ENCODE measurements at places on chromosomes 6 and 20.

- DNase-seq, result no peak
Measured at GRCh38 chr6:144214622-144215401, 64.5 kb downstream of the STX11 start.

DNA sequence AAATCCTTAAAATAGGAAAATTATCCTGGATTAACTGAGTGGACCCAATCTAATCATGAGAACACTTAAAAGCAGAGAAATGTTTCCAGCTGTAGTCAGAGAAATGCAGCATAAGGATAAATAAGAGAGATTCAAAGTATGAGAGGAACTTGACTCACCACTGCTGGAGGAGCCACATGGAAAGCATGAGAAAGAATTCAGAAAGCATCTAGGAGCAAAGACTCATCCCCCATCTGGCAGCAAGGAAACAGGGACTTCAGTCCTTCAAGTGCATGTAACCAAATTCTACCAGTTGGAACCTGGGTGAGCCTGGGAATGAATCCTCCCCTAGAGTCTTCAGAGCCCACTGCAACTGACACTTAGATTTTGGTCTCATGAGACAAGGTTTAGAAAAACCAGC is 33.7 kb downstream of the RNF146 start:
- DNase-seq, result no peak

GRCh38 chr20:62792940-62793756 is 3.1 kb upstream of the MRGBP start:
- no peak for DNase-seq

- no peak for DNase-seq
Measured at GRCh38 chr20:61940491-61940890, 125.2 kb downstream of the TAF4 start.

- DNase-seq, result no peak
Measured at GRCh38 chr20:35312318-35312717, 20.1 kb upstream of the FAM83C start.

DNA sequence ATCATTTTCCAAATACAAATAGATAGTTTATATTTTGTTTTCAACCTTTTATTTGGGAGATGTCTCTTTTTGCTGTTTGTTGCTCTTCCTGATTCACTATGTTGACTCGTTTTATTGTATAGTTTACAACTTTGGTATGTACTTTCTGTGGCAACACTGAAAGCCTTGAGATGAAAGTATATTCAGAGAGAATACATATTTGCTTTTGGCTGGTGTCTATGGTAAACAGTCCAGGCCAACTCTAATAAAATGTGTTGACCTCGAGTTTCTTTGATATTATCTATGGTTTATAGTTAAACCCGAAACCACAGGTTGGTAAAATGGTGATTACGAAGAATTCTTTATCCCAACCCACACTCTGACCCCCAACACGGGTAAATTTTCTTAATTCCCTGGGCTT is 919.6 kb upstream of the MAP3K7 start:
- no peak for DNase-seq

DNA sequence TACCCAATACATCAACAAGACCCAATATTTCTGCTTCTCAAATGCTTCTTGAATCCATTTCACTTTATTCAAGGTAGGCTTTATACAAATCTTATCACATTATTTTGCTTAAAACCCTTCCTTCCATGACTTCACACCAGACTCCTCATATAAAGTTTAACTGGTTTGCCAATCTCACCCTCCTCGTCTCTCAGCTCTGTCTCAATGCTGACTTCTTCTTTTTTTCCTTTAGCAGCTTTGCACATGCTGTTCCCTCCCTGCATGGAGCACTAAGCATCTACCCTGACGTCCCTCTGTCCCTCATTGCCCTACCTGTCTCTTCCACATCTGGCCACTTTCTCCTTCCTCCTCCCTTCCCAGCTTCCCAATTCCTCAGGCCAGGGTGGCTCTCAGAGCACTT is 31.4 kb downstream of the KCNK17 start:
- no peak for DNase-seq

DNA sequence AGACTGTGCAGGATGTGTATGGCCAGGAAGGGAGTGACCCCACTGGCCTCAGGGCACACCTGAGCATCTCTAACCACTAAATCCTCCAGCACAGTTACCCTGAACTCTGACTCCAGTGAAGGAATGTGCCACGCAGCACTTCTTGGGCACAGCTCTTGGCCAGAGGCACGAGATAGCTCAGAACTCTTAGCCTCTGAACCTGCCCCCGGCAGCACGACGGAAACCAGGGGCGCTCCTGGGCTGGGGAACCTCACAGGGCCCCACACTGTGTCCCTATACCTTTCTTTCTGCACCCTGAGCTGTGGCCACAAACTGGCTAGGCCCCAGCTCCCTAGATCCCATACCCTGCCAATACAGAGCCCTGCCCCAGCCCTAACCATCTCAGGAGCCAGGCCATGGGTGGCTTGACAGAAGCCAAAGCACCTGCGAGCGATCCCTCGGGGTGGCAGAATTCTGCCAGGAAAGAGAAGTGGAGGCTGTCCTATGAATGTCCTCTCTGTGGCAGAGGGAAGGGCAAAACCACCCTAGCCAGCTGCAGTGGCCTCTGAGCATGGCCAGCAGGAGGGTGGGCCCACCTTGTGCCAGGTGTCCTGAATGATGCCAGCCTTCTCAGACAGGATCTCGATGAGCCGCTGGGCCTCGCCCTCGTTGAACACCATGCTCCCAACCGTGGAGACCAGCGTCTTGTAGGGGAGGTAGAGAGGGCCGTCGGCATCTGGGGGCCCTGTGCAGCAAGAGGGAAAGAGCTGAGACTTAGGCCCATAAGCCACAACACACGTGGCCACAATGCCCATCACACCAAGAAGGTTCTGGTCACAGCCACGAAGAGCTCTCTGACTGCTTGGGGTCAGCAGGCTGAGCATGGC is 39.4 kb downstream of the RRBP1 start:
- no peak for DNase-seq

DNA sequence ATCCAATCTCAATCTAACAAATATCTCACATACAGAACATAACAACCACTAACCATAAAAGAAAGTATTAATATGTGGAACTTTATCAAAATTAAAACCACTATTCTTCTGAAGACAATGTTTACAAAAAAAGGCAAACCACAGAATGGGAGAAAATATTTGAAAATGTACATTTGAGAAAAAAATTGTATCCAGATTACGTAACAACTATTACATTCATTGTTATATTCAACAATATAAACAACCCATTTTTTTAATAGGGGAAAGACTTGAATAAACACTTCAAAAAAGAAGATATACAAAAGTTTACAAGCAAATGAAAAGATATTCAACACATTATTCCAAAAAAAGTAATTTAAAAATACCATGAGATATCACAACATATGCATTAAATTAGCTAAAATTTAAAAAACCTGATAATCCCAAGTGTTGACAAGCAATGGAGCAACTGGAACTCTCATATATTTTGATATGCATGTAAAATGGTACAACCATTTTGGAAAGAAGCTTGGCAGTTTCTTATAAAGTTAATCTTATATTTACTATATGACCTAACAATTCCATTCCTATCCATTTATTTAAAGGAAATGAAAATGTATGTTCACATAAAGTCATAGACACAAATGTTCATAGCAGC is 124.3 kb upstream of the CDYL start:
- DNase-seq, result no peak

DNA sequence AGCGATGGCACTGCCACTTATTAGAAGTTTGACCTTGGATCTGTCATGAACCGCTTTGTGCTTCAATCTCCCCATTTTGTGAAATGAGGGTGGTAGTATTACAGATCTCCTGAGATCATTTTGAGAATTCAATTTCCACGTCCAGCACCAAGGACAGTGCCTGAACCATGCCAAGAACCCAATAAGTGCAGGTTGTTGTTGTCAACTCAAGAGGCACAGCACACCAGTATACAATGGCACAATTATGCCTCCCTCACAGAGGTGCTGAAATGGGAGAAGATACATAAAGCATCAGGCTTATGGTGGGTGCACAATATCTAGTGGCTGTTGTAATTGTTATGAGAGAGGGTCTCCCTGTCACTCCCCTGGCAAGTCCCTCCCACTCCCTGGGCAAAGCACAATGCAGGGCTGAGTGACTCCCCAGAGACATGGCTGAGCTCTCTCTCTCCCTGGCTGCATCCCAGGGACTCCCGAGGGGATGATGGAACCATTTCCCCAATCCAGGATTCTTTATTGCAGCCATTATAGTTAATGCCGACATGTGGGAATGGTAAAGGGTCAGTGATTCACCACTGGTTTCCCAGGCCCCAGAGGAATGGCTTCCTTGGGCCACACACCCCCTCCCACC is 78.7 kb downstream of the CDH22 start:
- no peak for DNase-seq

- no peak for DNase-seq
Measured at GRCh38 chr6:95767897-95768463, 190.6 kb downstream of the MANEA start.

GRCh38 chr6:104123227-104123626 is 736.5 kb downstream of the HACE1 start:
- no peak for DNase-seq

DNA sequence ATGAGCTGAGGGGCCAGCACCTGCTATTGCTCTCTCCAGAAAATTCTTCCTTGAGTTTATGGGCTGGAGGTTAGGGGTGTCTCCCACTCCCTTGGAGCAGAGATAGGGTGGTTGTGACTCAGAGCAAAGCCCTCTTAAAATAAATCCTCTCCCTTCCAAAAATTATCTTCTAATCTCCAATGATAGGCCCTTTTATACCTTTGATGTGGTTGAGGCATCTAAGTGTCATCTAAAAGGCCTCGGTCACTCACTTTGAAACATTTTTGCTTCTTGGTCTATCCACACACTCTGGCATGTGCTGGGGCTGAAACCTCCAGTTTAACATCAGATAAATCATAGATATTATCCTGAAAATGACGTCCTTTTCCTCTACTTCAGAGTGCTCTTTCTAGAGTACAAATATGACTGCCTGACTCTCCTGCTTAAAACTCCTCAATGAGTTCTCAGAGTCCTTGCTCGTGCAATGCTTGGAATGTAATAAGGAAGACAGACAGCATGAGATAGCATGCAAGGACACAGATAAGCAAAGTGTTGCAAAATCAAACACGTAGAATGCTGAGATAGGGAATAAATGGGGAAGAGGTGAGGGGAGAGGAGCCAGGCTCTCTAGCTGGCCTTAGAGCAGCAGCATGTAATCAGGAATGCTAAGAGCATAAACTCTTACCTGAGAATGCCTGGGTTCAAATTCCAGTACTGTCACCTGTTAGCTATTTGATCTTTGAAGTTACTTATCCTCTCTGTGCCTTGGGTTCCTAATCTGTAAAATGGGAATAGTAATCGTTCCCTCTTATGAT is 374.1 kb upstream of the CITED2 start:
- no peak for DNase-seq

DNA sequence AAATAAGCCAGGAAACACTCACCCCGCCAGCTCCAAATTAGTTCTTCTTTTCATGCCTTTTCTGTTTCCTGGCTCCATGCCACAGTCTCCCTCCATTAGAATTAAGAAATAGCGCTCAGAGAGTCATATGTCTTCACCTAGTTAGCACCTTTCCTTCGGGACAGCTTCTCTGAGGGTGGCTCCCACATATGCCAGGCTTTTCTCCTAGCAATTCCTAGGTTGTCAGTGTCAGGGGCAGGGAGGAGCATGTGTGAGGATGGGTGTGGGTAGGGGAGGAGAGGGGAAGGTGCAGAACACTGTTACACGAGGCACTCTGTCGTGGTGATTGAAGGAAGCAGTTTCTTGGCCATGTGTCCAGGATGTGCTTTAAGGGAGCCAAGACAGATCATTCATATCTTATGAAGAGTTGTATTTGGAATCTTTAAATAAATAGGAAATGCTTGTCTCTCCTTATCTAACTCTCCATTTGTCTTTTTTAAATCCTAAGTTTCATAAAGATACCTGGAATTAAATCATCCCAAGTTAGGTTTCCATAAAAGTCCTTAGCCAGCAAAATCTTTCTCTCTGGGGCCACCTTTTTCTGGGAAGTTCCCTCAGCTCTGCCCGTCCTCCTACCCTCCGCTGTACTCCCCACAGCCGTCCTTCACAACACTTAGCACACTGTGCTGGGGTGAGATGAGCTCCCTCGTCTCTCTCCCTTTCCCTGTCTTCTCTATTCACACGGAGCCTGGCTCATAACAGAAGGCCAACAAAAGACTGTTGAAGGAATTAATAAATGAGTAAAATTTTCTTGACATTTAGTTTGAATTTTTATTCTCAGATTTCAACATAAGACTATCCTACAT is 361.0 kb downstream of the CD83 start:
- DNase-seq, result peak; percentile 58

DNA sequence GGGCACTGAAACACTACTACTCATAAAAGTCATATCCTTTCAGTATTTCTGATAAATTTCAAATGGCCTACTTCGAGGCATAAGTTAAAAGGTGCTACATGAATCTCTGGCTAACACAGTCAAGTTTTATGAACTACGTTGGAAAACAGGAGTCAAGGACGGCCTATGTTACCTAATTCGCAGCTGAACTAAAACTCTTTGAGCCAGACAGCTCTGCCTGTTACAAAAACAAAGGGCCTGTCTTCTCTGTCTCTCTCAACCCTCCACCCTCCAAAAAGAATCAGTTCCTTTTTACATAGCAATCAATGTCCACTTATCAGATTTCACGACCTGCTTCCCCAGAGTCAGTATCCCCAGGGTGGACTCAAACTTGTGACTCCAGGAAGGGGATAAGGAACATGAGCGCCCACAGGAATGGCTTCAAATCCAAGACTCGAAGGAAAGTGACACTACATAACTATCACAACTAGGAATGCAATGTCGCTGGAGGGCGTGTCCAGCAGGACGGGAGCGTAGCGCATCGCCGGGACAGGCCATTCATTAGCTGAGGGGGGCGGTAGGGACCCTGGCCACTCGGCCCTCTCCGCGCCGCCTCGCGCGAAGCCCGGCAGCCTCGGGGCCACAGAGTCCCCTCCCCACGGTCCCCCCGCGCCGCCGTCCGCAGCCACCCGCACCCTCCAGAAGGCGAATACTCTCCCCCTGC is 591 bp downstream of the IBTK start:
- peak; percentile 55 for DNase-seq

DNA sequence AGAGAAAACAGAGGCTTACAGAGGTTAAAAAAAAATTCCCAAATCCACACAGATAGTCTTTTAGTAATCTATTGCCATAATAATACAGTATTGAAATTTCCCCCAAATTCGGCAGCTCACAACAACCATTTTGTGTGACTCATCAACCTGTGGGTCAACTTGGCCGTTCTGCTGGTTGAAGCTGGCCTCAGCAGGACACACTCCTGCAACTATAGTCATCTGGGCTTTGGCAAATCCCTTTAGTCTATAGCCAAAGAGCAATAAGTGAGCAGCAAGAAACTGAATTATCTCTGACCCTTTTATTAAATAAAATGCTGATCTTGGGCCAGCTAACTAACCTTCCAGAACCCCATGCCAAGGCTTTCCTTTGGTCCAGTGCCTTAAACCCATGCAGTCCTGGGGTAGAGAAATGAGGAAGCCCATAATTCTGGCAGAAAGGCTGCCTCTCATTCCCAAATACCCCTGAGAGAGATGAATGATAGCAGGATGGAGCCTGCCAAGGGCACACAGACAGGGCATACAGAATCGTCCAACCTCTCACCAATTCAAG is 17.2 kb upstream of the SNAP25 start:
- DNase-seq, result no peak

Data from spinal cord (tissue), 10 donors.